ENCODE measurements at places on chromosomes 1 and 21.

DNA sequence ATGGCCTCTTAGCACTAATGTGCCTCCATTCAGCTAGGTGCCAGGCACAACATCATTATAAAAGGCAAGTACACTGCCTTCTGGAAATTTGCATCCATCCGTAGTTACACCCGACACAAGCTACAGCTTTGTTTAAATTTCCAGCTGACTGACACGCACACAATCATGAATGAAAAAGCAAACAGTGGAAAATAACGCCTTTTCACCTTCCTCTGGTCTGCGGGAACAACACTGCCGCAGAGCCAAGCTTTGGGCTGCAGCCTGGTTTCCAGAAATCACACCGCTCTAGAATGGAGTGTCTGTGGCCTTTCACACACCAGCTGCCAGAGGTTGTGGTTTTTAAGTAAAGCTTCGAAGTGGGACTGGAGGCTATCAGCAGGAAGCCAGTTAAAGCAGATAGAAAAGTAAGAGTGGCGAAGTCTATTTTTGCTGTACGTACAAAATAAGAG is 142.8 kb upstream of the COA6 start:
- no peak for DNase-seq

- no peak for DNase-seq
Measured at GRCh38 chr1:1602968-1603506, 3.1 kb upstream of the FNDC10 start.

DNA sequence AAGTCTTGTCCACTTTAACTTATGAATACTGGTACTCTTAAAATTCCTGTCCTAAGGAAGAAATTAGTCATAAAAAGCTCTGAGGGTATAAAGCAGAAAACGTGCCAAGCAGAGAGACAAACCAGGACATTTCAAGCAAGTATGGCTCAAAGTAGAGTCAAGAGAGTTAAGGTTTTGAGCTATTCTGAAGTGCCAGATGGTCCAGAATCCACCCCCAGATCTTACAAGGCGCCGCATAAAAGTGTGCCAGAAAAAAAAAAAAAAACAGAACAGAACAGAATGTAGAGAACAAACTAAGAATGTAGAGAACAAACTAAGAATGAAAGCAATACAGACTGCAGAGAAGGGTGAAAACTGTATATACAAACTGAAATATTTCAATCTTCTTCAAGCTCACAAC is 12.5 kb downstream of the EPS15 start:
- no peak for DNase-seq

- DNase-seq, result no peak
Measured at GRCh38 chr1:31428436-31429221, 15.6 kb downstream of the SERINC2 start.

- DNase-seq, result no peak
Measured at GRCh38 chr21:39720126-39720778, 24.7 kb upstream of the IGSF5 start.

GRCh38 chr1:173112129-173112528 is 61.4 kb upstream of the TNFSF18 start:
- no peak for DNase-seq

DNA sequence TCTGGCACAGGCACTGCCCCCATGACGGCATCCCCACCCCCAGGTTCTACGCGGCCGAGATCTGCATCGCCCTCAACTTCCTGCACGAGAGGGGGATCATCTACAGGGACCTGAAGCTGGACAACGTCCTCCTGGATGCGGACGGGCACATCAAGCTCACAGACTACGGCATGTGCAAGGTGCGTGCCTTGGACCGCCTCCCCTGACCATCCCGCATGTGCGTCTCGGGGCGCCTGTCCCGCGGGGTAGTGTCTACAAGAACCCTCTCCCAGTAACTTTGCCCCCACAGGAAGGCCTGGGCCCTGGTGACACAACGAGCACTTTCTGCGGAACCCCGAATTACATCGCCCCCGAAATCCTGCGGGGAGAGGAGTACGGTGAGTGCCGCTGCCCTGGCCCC is 22.6 kb downstream of the FAAP20 start:
- no peak for DNase-seq

DNA sequence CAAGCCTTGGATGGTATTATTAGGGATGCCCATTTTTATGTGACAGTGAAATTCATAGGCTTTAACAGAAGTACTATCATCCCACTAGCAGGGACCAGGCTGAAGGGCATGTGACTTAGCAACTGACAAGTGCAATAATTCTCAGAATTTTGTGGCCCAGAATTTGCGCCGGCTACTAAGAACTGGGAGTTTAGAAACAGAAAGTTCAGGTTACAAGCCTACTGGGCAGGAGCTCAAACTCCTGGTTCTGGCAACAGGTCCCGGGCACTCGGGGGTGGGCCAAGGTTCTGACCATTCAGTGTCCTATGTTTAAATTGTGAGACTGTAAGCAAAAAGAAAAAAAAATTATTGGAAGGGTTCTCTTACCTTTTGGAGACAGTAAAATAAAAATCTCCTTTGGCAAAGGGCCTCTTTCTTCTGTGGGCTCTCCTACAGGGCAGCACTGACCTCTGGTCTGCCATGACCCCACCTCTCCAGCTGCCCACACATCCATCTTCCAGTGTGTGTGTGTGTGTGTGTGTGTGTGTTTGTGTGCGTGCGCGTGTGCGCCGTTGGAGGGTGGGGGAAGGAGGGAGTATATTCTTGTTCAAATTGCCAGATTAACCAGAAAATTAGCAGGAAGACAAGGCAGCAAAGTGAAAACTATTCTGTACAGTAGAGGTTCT is 26.1 kb downstream of the IRF2BP2 start:
- DNase-seq, result peak; percentile 24

GRCh38 chr1:232743999-232744398 is 61.2 kb upstream of the MAP10 start:
- DNase-seq, result no peak
